Activated CD8-positive, alpha-beta memory T cell treated with anti-CD3 and anti-CD28 coated beads, Interleukin-2, amount 50 U/mL, for 48 hours (primary cell): ENCODE measurements at places on chromosomes 12 and 14.

DNA sequence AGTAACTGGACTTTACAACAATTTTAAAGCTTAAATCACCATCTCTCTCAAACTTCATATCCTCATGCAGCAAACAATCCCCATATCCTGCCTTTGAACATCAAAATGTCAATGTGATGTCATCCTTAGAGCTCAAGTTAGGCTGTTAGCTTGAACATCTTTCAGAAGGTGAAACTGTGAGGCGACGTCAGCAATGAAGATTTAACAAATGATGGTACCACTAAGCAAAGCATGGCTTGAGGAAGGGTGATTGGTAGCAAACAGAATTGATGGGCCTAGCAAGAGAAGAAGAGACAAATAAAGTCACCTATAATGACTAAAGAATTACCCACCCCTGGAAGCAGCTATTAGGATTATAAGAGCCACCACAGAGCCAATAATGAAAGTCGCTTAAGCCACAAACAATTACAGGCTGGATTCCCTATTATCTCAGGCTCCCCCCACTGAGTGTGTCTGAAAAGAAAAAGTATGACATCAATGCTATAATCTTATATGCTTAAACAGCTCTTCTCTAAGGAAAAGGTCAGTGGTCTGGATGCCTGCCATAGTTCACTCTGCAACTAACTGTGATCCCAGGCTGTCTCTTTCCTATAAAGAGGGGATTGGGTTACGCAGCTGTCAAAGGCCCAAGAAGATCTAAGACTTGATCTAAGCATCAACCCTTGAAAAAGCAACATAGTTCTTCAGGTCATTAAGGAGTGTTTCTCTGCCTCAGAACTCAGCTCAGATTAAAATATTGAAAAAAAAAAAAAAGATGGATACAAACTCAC, 18.1 kb downstream of the EGLN3 start:
- no peak for DNase-seq

DNA sequence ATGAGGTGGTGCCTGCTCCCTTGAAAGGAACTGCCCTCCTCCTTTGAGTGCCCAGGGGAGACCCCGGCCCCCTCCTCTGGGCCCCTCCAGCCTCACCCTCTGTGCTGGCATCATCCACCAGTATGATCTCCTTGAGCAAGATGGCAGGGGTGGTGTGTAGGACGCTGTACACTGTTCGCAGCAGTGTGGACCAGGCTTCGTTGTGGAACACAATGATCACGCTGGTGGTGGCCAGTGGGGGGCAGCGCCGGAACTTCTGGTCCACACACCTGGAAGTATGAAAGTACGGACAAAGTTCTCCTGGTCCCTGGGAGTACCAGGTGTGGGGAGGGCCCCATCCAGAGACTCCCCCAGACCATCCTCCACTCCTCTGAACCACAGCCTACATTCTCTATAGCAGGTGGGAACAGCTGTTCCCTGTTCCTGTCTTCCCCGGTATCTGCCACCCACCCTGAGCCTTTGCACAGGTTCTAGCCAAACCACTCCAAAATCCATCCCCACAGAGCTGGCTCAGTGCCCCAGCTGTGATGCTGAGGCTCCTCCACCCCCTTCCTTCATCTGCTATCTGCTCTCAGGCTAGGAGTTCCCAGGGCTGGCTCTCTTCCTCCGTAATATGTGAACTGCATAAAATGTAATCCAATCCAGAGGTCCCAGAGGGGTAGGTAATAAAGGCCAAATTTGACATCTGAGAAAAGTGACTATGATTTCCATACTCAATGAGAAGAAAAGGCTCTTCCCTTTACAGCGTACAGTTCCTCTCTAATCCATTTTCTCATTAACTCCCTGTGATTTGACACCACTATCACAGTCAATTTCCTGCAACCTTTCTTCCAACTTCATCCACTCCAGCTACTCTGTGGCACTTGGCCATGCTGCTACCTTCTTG, 13.9 kb downstream of the GALNT6 start:
- DNase-seq: no peak

DNA sequence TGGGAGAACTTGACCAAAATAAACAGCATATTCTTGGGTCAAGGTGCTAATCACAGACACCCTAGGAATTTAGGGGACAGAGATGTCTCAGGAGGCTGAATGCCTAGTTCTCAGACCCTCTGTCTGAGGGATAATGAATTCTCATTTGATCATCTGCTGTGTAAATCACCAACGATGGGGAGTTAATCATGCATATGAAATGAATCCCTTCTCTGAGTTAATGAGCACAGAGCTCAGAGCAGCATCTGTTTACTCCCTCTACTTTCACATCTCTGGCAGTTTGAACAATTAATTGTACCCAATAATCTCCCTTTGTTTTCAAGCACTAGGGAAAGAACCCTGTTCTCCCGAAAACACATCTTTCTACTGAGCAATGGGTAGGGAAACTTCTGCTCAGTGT, 129.4 kb upstream of the SRRM4 start:
- DNase-seq: no peak

GRCh38 chr12:69657376-69658137, 41.5 kb downstream of the BEST3 start:
- DNase-seq: no peak

GRCh38 chr14:22220427-22220826, 368.6 kb downstream of the DAD1 start:
- no peak for DNase-seq

- DNase-seq: no peak
These were observed 53.3 kb upstream of the LRRK2 start for GRCh38 chr12:40171501-40171900.

DNA sequence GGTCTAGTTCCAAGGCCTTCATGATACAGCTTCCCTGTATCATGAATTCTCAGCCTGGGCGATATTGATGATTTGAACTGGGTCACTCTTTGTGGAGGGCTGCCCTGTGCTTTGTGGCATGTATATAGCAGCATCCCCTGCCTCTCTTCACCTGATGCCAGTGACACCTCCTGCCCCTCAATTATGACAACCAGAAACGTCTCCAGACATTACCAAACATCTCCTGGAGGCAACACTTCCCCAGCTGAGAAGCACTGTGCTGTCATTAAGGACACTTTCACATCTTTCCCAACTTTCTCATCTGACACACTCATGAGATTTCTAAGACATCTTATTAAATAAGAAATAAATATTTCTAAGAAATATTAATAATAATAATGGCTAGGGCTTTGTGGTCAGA, 315.3 kb downstream of the BCL11B start:
- DNase-seq: peak; percentile 25

- DNase-seq: no peak
These were observed 25.5 kb upstream of the NAA30 start for GRCh38 chr14:57364659-57365450.

GRCh38 chr12:98514982-98515286, 456 bp upstream of the TMPO start:
- no peak for DNase-seq

DNA sequence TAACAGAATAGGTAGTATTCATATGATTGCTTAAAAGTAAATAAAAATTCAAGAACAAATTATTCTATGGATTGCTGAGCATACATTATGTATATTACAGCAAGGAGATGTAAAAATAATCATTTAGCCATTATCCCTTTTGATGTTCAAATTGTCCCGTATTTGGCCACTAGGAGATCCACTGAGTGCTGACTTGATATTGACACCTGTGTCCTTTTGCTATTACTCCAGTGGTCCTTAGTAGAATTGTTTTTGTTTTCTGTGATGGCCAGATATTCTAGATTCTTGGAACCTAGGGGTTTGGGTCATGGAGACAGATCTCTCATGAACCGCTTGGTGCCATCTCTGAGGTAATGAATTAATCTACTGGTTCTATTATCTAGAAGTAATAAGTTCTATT, 16.8 kb downstream of the ERO1A start:
- DNase-seq: no peak

- DNase-seq: no peak
These were observed 51.2 kb downstream of the SINHCAF start for GRCh38 chr12:31274520-31275300.

GRCh38 chr12:3583656-3584334, 92.8 kb downstream of the PRMT8 start:
- no peak for DNase-seq

DNA sequence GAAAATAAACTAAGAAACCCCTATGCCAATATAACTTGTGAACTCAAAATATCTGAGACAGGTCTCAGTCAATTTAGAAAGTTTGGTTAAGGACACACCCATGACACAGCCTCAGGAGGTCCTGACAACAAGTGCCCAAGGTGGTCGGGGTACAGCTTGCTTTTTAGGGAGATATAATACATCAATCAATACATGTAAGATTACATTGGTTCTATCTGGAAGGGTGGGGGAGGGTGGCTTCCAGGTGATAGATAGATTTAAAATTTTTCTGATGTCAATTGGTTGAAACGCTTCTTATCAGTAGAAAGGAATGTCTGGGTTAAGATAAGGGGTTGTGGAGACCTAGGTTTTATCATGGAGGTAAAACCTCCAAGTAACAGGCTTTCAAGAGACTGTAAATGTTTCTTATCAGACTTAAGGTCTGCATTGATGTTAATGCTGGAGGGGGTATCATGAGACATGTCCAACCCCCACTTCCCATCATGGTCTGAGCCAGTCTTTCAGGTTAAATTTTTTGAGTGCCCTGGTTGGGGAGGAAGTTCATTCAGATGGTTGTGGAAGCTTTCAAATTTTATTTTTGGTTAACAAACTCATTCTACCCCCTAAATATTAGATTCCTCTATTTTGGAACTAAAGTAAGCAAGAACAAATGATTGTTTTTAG, 82.0 kb upstream of the RASSF8 start:
- DNase-seq: no peak

GRCh38 chr12:50771409-50771808, 7.5 kb downstream of the ATF1 start:
- no peak for DNase-seq
